ENCODE measurements at places on chromosomes 3 and 15.
A peak's percentile ranks its signal among the peaks of the same experiment; 100 is the strongest.

DNA sequence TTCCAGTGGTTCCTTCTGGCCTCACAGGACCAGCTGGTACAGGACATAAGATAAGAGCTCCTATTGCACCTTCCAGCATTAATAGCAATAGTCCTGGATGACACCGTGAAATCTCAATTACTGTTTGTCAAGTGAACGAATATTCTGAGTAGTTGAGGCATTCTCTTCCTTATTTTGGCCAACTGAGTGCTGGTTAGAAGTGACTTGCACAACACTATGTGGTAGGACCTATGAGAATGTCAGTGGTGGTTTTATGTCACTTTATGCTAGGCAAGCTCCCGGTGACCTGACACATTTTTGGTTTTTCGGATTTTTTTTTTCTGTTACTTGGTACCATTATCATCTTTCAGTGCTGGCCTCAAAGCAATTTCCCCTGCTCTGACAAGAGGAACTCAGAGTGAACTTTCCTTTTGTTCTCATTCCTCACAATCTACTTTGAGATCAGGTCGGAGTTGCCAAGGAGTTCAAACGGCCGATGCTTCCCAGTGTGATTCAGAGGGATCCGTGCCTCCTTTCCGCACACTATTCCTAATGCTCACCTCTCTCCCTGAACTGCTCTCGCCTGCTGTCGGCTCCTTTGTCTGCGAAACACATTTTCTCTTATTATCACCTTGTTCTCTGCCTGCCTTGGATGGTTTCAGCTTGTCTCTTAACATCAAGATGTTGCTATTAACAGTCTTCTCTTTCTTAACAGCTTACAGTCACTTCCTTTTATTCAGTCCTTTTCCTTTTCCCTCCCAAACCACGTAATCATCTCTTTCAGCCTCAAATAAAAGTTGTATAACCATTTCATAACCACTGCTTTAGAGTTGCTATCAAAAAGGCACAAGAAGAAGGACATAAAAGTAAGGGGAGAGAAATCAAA is 35.8 kb downstream of the QTRT2 start:
- DNase-seq = no peak

GRCh38 chr3:49132437-49133225 is at the start of gene LAMB2:
TSS of gene LAMB2 (minus strand) at chr3:49133050. CDS start at chr3:49132867, 183 bp downstream.
- DNase-seq = no peak

- no peak for DNase-seq
Measured at GRCh38 chr3:54535619-54536018, 392.2 kb downstream of the LRTM1 start.

DNA sequence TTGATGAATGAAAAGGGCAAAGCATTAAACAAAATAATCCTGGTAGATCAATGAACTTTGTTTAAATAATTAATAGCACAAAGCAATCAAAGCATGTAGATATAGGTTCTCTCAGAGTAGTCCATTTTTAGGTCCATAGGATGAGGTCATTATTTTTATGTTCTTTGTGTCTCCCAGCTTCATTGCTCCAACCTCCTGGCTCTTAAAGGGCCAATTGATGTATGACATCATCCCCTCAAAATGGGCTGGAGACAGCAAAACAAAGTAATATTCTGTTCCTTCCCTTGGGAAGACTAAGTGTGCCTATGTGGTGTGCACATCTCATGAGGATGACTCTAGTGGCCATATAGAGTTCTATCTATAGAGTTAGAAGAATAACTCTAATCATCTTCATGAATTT is 49.5 kb downstream of the HMG20A start:
- DNase-seq = no peak

GRCh38 chr15:89781891-89782618 is 5.9 kb downstream of the MESP2 start:
- no peak for DNase-seq

DNA sequence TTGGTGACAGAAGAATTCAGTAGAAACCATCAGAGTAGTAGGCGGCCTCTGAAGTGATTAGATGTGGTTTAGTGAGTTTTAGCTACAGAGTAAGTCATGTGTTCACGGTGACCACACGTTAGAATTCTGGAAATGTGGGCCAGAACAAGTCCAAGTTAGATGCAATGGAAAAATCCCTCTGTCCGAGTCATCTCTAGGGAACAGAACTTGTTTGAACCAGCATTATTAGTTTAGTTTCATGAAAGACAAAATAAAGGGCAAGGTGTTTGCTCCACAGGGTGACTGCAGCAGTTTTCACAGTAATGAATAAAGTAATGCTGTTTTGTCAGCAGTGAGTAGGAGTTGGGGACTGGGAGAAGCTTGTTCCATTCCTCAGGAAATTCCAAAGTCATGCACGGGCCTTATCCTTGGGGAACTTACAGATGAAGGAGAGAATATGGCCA is 100.2 kb downstream of the CGNL1 start:
- no peak for DNase-seq

GRCh38 chr15:75349851-75350588 is 3.2 kb downstream of the NEIL1 start:
- peak; percentile 58 for DNase-seq

DNA sequence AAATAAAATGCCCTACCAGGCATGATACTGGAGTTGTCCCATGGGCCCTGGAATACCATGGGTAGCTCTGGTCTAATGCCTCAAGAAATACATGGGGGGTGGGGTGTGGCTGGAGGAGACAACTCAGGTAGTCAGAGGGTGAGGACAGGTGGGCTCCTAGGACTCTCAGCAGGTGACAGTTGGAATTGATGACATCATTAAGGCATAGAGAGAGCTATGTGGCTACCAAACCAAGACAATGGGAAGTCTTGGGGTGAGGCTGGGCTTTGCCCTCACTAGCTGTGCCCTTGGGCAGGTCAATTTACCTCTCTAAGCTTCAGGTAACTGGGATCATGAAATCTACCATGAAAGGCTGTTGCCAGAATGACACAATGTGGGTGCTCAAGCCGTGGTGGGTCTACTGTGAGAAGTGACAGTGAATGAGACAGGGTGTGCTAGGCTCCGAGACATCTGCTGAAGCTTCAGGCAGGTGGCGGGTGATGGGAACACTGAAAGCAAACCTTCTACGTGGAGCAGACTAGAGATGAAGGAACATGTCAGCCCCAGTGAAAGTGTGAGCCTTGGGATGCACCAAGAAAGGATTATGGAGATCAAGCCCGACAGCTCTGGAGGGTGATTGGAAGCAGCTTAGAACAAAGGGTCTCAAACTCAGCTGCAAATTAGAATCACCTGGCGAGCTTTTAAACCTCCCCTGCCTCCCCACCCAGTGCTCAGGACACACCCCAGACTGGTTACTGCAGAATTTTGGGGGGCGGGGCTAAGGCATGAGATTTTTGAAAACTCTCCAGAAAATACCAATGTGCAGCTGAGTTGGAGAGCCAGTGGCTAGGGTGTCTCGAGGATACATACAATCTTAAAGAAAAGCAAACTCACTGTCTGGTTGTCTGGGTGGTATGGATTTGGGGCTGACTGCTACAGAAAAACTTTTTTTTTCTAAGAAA is 21.5 kb downstream of the SLC6A20 start:
- DNase-seq = no peak

- DNase-seq = no peak
Measured at GRCh38 chr15:25635191-25635590, 196.4 kb upstream of the UBE3A start.

GRCh38 chr3:170360466-170360865 is 3.0 kb downstream of the SKIL start:
- DNase-seq = no peak
